Head of caudate nucleus (tissue), 42 donors: ENCODE measurements at places on chromosomes 12 and 14.

DNA sequence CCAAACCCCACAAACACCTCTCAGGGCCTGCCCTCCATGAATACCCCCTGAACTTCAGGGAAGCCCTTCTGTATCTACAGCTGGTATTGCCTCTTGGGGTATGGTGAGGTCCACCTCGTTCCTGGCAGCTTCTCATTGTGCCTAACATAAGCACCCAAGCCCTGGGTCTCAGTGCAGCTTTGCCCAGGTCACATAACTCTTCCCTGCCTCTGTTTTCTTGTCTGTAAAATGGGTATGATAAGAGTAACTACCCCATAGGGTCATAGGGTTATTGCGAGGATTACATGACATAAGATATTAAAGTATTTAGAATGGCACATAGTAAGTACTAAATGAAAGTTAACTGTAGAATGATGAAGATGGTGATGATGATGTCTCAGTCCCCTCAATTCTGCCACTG is 190.0 kb upstream of the PWP1 start:
- no peak for DNase-seq

DNA sequence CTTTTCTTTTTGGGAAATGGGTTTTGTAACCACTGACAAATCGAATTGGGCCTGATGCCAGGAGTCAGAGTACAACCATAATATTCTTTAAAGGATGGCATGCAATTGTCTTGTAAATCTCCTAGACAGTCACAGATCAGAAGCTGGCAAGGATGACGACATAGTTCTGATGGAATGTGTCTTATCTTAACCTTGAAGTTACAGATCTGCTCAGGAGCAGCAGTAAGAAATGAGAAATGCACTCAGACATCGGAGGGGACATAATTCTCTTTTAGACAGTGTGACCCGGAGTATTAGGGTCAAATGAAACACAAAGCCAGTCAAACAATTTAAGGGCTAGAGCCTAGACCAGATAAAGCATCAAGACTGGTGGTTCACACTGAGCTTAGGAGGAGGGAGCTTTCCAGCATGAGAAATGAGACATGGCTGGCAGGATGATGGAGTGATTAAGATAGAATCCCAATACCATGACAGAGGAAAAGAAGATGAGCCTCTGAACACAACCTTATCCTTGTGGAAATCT is 17.5 kb downstream of the CBX5 start:
- DNase-seq, result no peak

DNA sequence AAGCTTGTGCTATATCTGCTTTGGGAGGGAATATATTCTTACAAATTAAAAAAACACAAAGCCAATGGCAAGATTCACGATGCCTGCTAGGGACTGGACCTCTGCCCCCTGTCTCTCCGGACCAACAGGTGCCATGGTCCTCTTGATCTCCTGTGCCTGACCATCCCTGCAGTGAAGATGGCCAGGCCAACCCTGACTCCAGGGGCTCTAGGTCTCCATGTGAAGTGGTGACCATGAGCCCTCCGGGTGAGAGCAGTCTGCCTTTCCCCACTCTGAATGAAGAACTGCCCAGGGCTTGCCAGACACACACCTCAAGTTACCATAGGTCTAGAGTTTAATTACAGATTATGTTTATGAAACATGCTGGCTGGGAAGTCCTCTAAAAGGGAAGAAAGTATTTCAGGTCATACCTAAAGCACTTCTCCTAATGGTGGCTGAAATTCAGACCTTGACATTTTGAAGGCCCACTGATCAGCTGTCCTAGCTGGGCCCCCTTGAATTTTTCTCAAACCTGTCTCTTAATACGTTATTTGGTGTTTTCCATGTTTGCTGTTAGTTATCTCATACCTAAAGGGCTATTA is 1.4 kb downstream of the ARHGDIB start:
- DNase-seq, result no peak

GRCh38 chr14:99224116-99224910 is 47.7 kb downstream of the BCL11B start:
- DNase-seq, result no peak

- no peak for DNase-seq
Measured at GRCh38 chr14:61186341-61187195, 94.6 kb downstream of the TMEM30B start.

DNA sequence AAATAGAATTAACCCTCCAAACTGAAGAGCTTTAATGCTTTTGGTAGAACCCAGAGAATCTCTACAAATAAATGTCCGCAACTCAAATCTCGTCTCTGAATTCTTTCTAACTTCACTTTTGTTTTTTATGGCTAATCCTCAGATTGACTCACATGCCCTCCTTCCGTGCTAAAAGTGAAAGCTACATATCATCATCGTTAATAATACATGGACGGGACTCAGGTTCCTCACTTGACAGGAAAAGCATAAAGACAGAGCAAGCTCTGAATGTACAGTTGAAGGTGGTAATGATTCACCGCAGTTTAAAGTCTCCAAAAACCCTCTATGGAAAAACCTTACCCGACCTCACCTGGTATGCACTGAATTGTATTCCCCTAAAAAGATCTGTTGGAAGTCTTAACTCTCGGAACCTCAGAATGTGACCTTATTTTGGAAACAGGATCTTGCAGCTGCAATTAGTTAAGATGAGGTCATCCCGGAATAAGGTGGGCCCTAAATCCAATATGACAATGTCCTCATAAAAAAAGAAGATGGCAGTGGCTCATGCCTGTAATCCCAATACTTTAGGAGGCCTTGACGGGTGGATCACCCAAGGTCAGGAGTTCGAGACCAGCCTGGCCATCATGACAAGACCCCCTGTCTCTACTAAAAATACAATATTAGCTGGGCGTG is 147.4 kb upstream of the FOXN3 start:
- no peak for DNase-seq

DNA sequence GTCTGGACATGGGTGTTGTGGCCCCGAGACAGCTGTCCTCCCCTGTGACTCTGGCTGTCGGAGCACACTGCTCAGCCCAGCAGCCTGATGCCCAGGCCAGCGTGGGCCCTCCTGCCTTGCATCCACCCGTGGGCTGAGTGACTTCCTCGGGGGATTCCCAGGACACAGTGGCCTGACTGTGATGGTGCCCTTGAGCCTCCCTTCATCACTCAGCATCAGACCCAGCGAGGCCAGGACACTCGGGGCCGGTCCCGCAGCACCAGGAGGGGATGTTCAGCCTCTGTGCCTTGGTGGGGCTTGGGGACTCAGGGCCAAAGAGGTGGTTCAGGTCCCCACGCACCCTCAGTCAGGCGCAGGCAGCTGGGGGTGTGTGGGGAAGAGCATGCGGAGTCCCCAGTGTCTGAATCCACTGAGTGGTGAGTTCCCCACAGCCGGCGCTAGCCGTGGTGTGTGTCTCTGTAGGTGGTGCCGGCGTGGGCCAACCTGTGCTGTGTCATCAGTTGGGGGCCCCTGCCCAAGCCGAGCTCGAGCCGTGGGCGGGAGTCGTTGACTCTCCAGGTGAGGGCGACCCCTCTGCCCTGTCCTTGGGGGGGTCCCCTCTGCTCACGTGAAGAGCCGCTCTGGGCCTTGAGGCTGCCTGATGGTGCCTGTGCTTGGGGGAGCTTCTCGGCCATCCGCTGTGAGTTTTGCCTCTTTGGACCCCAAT is 185.8 kb downstream of the ADGRD1 start:
- no peak for DNase-seq

DNA sequence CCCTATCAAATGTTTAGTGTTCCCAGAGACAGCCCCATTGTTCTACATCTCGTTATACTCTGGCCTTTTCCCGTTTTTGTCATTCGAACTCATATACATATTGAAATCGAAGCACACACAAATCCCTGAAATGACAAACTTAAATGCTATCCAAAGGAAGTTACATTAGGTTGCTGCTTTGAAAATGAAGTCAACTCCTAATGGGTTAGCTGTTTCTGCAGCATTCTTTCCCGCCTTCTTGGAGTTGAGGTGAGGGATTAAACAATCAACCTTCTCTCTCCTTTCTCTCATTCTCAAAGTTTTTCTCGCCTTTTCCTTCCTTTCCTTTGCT is 642 bp upstream of the PHC1 start:
- no peak for DNase-seq

DNA sequence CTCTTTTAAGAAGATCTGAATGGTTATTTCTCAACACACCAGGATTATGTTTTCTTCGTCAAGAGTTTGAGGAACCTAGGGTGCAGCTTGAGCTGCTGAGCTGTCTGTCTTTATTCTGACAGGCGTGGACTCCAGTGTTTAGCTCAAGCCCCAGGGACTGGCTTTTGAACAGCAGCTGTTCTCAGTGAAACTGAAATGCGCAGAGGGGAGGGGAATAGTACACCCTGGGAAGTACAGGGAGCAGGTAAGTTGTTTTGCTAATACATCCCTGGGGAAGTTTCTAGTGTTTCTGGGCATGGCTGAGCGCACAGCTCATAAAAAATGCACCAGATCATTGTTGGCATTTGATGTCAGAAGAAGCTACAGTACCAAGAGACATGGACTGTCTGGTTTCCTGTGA is 659.8 kb downstream of the DIO2 start:
- no peak for DNase-seq
